GF-D8 (cell line): ENCODE measurements at places on chromosomes 13 and 19.

DNA sequence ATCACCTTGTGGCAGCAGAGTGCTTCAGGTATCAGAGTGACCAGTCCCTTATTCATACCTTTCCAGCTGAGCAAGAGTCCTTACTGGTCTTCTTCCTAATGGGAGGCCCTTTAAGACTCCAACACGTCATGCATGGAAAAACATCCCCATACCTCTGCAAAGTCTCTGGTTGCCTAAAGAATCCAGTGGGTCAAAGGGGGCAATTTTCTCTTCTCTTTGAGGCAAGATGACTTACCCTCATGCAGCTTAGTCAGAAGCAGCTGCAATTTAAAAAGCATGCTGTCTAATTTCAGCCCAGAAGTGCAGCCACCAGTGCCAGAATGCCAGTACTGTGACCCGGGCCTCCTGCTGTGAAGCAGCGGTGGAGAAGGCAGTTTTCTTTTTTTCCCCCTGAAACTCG, 18.7 kb downstream of the PPP5C start:
- no peak for DNase-seq

DNA sequence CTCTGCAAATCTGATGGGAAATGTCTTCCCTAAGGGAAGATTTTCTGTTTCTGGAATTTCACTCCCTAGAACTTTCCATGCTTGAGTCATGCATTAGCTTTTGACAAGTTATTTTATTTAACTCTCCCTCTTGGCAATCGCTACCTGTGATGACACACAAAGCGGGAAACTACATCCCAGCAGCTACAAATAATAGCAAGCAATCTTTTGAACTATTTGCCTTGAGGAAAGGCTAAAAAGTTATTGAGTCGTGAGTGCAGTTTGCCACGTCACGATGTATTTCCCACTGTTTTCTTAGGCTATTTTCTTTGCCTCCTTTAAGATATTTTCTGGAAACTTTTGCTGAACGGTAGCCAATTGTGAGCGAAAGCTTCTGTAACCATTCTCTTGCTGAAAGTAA, 353.3 kb upstream of the HTR2A start:
- no peak for DNase-seq

- peak; percentile 48 for DNase-seq
Measured at GRCh38 chr19:14405758-14406644, 13.1 kb downstream of the DDX39A start.

DNA sequence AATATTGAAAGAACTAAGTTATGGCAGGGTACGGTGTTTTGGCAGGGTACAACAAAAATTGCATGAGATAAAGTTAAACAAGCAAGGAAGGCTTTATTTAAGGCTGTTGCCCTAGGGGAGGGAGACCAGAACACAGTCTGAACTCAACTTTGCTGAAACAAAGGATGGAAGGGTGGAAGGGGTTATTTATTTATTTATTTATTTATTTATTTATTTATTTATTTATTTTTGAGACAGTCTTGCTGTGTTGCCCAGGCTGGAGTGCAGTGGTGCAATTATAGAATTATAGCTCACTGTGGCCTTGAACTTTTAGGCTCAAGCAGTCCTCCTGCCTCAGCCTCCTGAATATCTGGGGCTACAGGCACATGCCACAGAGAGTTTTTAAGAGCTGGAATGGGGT, 75.9 kb downstream of the HS6ST3 start:
- no peak for DNase-seq

GRCh38 chr13:24006520-24007248, 109.4 kb upstream of the C1QTNF9B start:
- DNase-seq: no peak

DNA sequence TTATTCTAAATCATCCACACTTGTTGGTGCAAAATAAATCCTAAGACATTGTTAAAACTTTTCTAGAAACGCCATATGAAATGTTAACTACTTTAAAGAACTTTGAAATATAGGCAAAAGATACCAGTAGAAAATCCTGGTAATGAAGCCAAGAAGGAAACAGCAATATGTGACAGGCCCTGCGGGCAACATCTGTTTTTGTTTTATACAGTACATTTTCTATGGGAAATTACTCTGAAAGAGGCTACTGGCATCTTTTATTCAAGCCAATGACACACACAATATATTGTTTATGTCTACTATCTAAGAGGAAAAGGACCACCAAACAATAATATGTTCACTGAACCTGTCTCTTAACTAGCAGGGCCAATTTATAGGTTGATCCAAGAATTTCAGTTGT, 829.7 kb downstream of the PCDH17 start:
- DNase-seq: no peak

GRCh38 chr13:44196196-44196751, 177.3 kb upstream of the SERP2 start:
- no peak for DNase-seq

DNA sequence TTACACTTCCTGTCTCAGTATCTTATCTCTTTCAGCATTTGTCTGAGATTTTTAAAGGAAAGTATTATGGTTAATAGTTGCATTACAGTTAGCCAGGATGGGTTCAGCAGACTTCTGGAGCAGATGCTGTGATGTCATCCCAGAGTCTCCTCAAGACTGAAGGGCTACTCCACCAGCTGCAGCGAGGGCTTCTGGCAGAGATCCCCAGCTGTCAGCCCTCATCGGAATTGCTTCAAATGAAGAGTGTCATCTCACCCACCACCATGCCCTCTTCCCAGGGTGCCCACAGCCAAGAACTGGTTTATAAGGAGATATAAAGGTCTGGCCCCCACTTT, 84.4 kb downstream of the FAM216B start:
- DNase-seq: no peak

- no peak for DNase-seq
Measured at GRCh38 chr13:89457977-89458376, 1786.8 kb downstream of the SLITRK5 start.

DNA sequence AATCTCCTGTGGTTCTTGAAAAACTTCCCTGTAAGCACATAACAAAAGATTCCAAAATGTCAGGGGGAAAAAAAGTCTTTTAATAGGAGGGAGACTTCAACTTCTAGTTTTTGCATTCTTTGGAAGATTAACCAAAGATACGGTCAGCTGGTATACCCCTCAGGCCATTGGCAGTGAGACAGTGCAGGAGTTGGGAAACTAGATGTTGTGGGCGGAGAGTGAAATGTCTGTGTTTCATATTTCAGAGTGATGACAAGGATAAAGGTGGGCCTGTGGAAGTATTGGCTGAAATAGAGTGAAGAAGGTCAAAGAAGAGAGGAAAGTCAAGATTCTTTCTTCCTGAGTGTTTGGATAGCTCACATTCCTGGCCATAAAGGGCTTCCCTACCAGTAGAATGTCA, 40.8 kb downstream of the CYP2B6 start:
- no peak for DNase-seq

DNA sequence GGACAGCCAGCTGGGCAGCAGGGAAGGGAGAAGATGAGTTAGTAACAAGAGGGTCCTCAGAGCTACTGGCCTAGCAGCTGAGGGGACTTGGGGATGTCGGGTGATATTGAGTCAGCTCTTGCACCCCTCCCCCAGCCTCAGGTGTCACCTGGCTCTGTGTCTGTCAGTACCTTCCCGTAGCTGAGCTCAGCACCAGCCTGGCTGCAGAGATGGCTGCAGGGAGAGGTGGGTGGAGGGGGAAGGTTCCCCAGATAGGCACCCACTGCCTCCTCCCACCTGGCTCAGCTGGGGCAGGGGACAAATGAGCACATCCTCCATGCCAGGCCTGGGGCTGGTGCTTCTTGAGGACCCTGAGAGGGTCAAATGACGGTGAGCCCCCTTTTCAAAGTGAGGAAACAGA, 6.8 kb upstream of the KPTN start:
- no peak for DNase-seq

- no peak for DNase-seq
Measured at GRCh38 chr19:5228932-5229777, 111.5 kb downstream of the PTPRS start.

GRCh38 chr19:19618219-19619051, at the start of gene PBX4:
PBX4 (minus strand) TSS chr19:19618687; CDS start chr19:19618629, 58 bp downstream.
- DNase-seq: peak; percentile 21

- no peak for DNase-seq
Measured at GRCh38 chr13:110885966-110886869, 28.7 kb downstream of the ANKRD10 start.

DNA sequence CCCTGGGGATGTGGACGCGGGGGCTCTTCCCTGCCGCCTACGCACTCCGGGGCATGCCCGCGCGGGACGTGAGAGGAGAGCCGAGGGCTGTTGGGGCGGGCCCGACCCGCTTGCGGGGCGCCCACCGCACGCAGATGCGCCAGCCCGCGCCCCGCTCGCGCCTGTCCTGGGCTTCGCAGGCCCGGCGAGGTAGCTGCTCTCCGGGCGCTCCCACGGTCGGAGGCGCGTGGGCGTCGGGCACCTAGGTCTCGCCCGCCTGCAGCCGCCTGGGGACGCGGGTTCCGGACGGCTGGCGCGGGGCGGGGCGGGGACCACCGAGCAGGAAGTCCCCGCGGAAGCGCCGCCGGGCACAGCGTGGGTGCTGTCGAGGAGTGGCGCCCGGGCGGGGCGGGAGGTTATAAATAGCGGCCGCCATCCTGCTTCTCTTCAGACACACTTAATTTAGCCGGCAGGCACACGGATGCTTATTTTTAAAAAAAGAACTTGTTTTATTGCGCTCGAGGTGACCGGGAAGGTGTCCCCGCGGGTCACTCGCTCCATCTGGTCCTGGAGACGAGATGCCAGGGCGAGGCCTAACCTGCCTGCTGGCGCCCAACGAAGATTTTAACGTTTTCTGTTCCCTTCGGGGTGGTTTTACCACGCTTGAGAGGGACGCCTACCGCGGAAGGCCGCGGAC, 561 bp upstream of the GJA3 start:
- no peak for DNase-seq

- DNase-seq: no peak
Measured at GRCh38 chr13:73828811-73829210, 305.4 kb downstream of the KLF12 start.

GRCh38 chr13:37366044-37366770, 232.4 kb downstream of the POSTN start:
- DNase-seq: no peak

DNA sequence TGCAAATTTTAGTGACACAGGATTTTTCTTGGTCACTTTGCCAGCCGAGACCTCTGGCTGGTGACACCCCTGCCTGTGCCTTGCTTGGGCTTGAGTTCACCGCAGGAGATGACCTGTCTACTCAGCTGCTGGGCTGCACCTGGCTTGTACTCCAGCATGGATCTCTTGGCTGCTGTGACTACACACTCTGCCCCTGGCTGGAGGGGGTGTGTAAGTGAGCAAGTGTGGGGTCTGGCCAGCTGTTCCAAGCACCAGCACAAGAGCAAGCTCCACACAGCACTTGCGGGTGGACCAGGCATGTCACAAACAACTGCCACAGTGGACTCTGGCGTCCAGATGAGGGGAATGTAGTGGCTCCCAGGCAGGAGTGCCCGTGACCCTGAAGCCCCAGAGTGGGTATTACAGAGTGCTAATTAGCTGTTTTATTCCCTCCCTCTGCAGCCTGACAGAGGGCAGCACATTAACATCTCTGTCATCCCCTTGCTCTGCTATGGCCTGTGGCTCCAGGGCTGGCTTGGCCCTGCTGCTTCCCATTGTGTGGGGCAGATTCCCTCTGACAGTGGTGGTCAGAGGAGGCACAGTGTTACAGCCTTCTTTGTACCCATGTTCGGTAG, 1387.2 kb downstream of the OLFM4 start:
- no peak for DNase-seq

GRCh38 chr19:3632739-3633558, 6.4 kb upstream of the CACTIN start:
- no peak for DNase-seq

GRCh38 chr13:65914716-65915115, 1315.4 kb downstream of the PCDH9 start:
- no peak for DNase-seq

GRCh38 chr19:41912899-41913537, 15.2 kb downstream of the ERFL start:
- no peak for DNase-seq

DNA sequence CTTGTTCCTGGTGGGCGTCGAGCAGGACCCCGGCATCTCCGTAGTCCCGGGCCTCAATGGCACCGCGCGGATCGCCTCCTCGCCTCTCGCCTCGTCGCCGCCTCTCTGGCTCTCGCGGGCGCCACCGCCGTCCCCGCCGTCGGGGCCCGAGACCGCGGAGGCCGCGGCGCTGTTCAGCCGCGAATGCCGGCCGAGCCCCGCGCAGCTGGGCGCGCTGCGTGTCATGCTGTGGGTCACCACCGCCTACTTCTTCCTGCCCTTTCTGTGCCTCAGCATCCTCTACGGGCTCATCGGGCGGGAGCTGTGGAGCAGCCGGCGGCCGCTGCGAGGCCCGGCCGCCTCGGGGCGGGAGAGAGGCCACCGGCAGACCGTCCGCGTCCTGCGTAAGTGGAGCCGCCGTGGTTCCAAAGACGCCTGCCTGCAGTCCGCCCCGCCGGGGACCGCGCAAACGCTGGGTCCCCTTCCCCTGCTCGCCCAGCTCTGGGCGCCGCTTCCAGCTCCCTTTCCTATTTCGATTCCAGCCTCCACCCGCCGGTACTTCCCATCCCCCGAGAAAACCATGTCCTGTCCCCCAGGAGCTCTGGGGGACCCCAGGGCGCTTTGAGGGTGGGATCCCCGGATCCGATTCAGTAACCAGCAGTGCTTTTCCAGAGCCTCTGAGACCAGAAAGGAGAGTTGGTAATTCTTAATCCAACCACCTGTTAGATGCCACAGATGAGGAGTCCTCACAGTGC, 885 bp downstream of the MLNR start:
- DNase-seq: no peak

- no peak for DNase-seq
Measured at GRCh38 chr13:48505012-48505411, 27.9 kb downstream of the RCBTB2 start.

DNA sequence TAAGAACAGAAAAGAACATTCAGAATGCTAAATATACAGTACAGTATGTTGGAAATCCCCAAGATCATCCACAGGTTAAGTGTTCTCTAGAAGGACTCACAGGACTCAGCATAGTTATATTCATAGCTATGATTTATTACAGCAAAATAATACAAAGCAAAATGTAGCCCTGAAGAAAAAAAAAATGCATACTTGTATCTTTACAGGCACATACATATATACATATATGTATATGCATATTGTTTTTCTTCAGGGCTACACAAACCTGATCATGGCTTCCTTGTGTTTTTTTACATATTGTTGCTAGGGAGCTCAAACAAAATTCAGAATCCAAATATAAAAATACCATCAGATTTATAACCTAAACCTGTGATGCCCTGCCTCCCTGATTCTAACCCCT, 78.5 kb downstream of the TUBA3C start:
- no peak for DNase-seq

GRCh38 chr13:22263185-22263584, 592.3 kb downstream of the FGF9 start:
- no peak for DNase-seq

- no peak for DNase-seq
Measured at GRCh38 chr19:306151-306900, 15.1 kb upstream of the PLPP2 start.

GRCh38 chr13:114258589-114258988, 22.8 kb upstream of the UPF3A start:
- no peak for DNase-seq

GRCh38 chr13:42803563-42804204, 22.3 kb downstream of the FAM216B start:
- DNase-seq: no peak
